ENCODE measurements at places on chromosomes 7 and 10. TPM values are rescaled to one million over a fixed set of nuclear protein-coding genes. Genes with fewer than 3 reads are reported as not detected.

- DNase-seq: no peak
- peak overlapping the region; percentile 84 for H3K27ac ChIP-seq
These were observed 166.4 kb upstream of the PPP1R3A start for GRCh38 chr7:114085313-114085591.

Gene DNAJC12
- total RNA-seq: 6.1 TPM

- H3K27me3 ChIP-seq: no peaks in the 10 kb centered on the region
- H3K4me1 ChIP-seq: no peaks in the 10 kb centered on the region
- H3K4me3 ChIP-seq: no peak overlapping the region
These were observed 327.9 kb upstream of the SORCS1 start for GRCh38 chr10:107492389-107492788.

DNA sequence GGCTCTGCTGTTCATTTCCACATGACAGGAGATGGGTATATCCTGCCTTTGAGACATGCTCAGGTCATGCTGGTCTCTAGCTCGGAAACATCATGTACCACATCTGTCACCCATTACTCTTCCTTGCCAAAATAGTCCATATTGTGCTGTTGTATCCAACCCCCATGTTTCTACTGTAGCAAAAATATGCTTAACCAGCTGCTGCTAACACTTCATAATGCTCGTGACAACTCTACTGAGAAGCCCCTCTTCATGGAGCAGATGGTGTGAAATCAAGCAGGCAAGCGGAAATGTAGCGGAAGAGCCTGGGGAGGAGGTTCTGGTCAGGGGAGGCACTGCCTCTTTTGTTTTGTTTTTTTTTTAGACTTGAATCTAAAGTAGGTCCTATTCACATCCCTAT lies 82.9 kb downstream of the NPY start:
- H3K4me3 ChIP-seq: no peak overlapping the region
- H3K27me3 ChIP-seq: no peaks in the 10 kb centered on the region
- no peak overlapping the region for H3K27ac ChIP-seq
- DNase-seq: no peak
- H3K4me1 ChIP-seq: no peaks in the 10 kb centered on the region
- no peaks in the 10 kb centered on the region for H3K36me3 ChIP-seq

GRCh38 chr7:39924122-39924521 lies 25.9 kb upstream of the CDK13 start:
- H3K36me3 ChIP-seq: no peaks in the 10 kb centered on the region
- DNase-seq: no peak
- no peak overlapping the region for H3K4me3 ChIP-seq
- no peak overlapping the region for H3K27ac ChIP-seq
- H3K27me3 ChIP-seq: no peaks in the 10 kb centered on the region

DNA sequence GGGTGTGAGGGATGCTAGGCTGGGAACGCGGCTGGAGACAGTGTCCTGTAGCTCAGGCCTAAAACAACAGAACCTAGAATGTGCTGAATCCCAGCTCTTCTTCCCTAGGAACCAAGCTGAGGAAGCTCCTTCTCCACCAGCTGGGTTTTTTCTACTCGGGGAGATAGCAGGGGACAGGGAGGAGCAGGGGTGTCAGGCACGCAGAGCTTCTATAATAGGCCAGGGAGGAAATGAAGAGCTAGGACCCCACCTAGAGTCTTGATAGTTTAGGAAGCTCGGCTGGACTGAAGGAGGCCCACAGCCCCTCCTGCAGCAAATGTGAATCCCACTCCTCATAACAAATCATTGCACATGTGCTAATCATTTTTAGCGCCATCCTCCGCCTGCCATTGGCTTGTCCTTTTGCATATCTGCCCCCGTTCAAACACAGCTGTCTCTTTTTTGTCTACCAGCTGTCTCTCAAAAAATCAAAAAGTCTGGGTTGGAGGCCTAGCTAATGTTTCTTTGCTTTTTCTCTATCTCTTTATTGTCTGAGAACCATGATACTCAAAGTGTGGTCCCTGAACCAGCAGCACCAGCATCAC lies 24.1 kb upstream of the FAM180A start:
- no peaks in the 10 kb centered on the region for H3K36me3 ChIP-seq
- H3K4me1 ChIP-seq: peaks cover 35% of the 10 kb centered on the region
- H3K27me3 ChIP-seq: no peaks in the 10 kb centered on the region
- no peak overlapping the region for H3K4me3 ChIP-seq

- H3K4me3 ChIP-seq: no peak overlapping the region
- no peaks in the 10 kb centered on the region for H3K36me3 ChIP-seq
- H3K4me1 ChIP-seq: no peaks in the 10 kb centered on the region
- DNase-seq: no peak
These were observed 15.5 kb upstream of the ADGRA1 start for GRCh38 chr10:133072196-133072595.

Data from left ventricle myocardium inferior (tissue), 1 donor.